ENCODE measurements at places on chromosomes 6 and 20. TPM values are rescaled to one million over a fixed set of nuclear protein-coding genes. Genes with fewer than 3 reads are reported as not detected.

DNA sequence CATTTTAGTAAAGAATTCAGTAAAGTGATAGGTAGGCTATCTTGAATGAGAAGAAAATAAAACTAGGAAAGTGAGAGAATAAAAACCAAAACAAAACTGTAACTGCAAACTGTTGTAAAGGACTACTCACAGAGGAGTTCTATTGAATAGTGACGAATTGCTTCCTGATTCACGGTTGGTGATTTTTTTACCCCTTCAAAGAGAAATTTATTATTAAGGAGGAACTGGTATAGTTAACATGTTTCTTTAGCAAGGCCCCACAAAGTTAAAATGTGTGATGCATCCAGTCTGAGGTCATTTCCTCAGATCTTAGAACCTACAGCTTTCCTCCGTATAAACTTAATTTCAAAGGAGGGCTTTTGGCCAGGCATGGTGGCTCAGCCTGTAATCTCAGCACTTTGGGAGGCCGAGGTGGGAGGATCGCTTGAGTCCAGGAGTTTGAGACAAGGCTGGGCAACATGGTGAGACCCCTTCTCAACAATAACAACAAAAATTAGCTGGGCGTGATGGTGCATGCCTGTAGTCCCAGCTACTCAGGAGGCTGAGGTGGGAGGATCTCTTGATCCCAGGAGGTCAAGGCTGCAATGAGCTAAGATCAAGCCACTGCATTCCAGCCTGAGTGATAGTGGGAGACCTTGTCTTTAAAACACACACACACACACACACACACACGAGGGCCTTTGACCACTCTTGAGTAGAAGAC, 8.3 kb downstream of the PRDM1 start:
- DNase-seq, result no peak

DNA sequence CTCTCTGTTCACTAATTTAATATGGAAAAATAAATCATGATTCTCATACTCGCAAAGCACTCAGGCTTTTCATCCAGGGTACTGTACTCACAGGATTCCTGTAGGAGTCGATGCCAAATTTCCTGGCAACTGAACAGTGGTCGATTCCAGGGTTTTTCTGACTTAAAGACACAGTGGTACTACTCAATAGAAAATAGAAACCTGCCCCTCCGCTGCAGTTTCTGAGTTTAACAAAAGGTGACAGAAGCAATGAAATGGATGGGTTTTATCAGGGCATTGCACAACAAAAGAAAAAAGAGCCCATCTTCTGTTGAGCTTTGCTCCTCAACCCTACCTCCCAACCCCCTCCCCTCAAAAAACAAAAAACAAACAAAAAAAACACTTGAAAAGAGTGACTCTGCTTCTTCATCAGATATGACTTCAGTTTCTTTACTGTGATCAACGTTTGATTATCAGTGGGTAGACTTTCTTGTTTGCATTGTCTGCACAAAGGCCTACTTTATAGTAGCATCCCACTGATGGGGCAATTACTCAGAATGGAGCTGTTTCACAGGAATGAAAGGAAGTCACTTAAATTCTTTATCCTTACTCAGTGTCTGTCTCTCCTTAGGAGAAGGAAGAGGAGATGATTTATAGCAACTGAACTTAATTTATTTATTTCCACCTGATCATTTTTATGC, 96.2 kb upstream of the FOXO3 start:
- DNase-seq, result no peak

Gene PSORS1C1
- total RNA-seq, result 22.0 TPM

DNA sequence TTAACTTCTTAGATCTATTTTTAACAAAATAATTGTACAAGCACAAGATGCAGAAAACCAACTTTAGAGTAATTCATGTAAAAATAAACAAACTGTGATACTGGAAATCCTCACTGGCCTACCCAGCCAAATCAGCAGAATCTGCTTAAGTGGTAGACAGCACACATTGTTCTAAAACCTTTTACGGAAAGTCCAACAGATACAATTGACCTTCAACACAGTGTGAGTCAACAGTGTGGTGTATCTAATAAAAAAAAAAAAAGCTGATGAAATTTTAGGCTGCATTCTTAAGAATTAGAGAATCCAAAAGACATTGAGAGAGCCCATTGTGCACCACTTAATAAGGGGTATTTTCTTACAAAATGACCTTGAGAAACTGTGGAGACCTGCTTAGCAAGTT, 174.5 kb downstream of the COL21A1 start:
- no peak for DNase-seq

DNA sequence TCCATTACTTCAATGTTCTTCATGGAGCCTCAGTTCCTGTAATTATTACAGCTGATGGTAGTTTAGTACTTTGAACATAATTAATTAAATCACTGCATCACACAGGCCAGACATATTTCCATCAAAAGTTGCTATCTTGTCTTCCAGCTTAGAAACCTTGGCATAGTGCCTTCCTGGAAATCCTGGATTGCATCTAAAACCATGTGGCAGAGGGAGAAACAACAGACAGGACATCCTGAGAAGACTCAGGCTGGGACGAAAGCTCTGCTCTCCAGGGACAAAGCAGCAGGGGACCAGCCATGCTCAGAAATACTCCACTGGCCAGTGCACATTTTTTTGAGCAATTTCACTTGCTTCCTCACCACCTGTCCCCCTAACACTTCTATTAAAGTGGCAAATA, 55.3 kb downstream of the TBX18 start:
- DNase-seq, result no peak

Gene STMND1
- not detected for total RNA-seq

GRCh38 chr6:20583444-20583800, 49.2 kb downstream of the CDKAL1 start:
- no peak for DNase-seq

GRCh38 chr6:149405823-149406765, 6.0 kb downstream of the SUMO4 start:
- no peak for DNase-seq

DNA sequence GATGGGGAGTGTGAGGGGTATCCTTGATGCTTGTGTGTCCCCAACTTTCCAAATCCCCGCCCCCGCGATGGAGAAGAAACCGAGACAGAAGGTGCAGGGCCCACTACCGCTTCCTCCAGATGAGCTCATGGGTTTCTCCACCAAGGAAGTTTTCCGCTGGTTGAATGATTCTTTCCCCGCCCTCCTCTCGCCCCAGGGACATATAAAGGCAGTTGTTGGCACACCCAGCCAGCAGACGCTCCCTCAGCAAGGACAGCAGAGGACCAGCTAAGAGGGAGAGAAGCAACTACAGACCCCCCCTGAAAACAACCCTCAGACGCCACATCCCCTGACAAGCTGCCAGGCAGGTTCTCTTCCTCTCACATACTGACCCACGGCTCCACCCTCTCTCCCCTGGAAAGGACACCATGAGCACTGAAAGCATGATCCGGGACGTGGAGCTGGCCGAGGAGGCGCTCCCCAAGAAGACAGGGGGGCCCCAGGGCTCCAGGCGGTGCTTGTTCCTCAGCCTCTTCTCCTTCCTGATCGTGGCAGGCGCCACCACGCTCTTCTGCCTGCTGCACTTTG, at the start of gene TNF:
TSS of gene TNF (plus strand) at position 231 of the 567 bp plus-strand sequence. CDS start at position 408, 177 bp downstream.
- DNase-seq, result peak; percentile 85

Gene AP5S1
- total RNA-seq, result 26.4 TPM

Gene TJAP1
- 52.9 TPM for total RNA-seq

Gene NKX2-2
- 2.5 TPM for total RNA-seq

- DNase-seq, result no peak
Measured at GRCh38 chr20:57838670-57839151, 128.9 kb upstream of the PMEPA1 start.

Gene DPPA5
- not detected for total RNA-seq

DNA sequence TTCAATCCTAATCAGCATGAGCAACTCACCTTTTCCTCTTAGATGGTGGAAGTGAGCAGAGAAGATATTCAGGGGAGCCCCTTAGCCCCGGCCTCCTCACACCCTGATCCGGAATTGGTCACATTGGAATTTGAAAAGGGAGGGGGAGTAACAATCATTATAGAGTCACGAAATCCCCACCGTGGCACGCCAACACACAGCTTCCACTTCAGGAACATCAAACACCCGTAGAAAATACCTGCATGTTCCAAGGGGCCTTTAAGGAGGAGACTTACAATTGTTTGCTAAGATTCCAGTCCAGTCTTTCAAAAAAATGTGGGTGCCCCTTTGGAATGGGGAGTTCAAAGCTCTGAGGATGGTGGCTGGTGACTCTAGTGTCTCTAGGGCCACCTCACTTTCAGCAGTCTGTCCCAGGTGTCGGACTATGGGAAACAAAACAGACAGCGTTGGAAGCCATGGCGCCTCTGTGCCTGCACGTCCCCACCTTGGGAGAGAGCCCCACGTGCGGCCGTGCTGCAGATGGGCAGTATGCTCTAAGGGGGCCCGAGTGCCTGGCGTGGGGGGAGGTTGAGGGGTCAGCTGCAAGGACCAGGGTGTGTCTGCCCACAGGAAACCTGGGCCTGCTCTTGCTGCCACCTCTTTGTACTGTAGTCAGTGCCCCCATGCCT, 2.4 kb downstream of the CD93 start:
- DNase-seq, result no peak

- DNase-seq, result no peak
Measured at GRCh38 chr6:22332711-22333110, 35.9 kb upstream of the PRL start.

Gene AVP
- total RNA-seq, result 5.8 TPM

Gene AFDN
- total RNA-seq, result 323 TPM

DNA sequence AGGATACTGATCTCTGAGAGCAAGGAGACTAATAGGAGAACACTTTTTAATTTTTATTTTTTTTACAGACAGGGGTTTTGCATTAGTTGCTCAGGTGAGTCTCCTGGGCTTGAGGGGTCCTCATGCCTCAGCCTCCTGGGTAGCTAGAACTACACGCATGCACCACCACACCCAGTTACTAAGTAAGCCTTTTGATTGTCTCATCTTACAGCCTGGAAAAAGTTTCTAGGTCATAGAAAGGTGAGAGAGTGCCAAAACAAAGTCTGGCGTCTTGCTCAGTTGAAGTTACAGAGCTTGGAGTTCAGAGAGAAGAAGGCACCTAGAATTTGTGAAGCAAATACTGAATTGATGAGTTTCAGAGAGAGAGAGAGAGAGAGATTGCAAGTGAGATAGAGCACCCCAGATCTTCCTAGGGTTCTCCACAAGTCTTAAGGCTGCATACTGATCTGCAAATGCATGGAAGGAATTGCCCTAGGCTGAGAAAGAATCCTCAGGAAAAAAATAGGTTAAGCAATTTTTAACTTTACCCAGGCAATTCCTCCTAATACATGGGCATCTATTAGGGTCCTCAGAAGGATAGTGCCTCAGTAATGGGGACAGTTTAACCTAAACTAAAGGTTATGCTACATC, 37.6 kb upstream of the PHIP start:
- no peak for DNase-seq

Gene SDCBP2
- 361 TPM for total RNA-seq

DNA sequence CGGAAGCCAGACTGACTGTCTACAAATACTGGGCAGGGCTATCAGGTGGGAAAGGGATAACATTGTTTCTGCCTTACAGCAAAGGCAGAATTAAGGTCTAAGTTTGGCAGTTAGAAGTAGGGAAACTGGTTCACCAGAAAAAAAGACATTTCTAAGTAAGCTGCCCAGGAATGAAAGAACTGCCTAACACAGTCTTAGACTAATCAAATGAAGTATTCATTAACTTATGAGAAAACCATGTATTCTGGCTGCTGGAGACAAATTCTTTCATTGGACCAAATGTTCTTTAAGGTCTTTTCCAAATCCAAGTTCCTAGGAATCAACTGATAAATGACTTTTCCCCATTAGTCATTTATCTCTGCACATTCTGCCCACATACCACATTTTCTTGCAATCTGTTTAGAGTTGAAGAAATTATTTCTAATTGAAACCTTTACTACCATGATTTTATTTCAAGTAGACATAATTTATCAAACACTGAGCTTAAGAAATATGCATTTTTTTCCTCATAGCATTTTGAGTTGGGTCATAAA, 120.3 kb upstream of the OGFRL1 start:
- DNase-seq, result no peak

GRCh38 chr20:47318027-47318585, 38.4 kb downstream of the ZMYND8 start:
- DNase-seq, result no peak

- no peak for DNase-seq
Measured at GRCh38 chr6:10424040-10424439, 9.2 kb upstream of the TFAP2A start.

- DNase-seq, result no peak
Measured at GRCh38 chr20:36311141-36311853, 5.2 kb downstream of the DLGAP4 start.

DNA sequence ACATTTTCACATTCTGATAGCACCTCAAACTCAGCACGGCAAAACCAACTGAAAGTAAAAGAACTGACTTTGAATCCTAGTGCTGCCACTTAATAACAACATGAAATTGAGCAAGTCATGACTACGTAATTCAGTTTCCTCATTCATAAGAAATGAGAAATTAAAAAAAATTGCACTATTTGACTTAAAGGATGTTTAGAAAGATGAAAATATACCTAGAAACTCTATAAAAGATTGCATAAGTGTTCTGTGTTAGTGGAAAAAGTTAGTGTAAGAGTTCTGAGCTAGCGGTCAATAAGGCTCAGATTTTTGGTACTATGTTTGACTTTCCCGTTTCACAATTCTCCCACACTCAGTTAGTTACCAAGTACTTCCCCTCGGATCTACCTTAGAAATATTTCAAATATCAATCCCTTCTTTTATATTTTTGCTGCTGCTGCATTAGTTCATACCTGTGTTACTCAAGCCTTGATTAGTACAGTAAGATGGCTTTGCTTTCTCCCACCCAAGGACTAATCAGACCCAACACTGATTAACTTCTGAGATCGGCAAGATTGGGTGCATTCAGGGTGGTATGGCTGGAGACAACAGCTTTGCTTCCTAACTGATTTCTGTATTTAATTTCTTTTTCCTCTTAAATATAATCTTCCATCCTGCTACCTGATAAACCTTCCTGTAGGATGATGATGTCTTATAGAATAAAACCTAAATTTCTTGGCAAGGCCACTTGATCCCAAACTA, 25.9 kb downstream of the ECHDC1 start:
- DNase-seq, result no peak

- DNase-seq, result no peak
Measured at GRCh38 chr20:14245368-14245970, 91.9 kb downstream of the FLRT3 start.

- no peak for DNase-seq
Measured at GRCh38 chr6:137351890-137352289, 132.7 kb upstream of the IFNGR1 start.

- no peak for DNase-seq
Measured at GRCh38 chr6:53119772-53120409, 28.8 kb downstream of the GCM1 start.
